ENCODE measurements at places on chromosomes 16 and 17.

DNA sequence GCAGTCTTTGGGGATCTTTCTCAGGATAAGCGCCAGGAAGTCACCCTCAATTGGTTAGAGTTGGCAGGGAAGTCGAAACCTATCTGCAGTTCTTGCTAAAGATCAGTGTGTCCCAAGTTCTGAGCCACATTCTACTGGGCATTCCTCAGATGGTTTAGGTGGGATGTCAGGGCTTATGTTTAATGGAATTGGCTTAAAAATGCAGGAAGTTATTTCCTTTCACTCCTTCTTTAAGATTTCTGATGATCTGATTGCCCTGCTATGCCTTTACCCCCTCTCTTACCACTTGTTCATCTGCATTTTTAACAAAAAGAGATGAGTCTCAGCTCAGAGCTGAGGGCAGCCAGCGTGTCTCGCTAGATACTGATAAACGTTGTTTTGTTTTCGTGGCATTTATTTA, 30.8 kb downstream of the FOXL1 start:
- no peaks in the 10 kb centered on the region for H3K36me3 ChIP-seq
- no peak overlapping the region for H3K27ac ChIP-seq
- H3K4me1 ChIP-seq, result no peaks in the 10 kb centered on the region
- DNase-seq, result no peak
- no peak overlapping the region for H3K4me3 ChIP-seq
- H3K27me3 ChIP-seq, result no peaks in the 10 kb centered on the region

DNA sequence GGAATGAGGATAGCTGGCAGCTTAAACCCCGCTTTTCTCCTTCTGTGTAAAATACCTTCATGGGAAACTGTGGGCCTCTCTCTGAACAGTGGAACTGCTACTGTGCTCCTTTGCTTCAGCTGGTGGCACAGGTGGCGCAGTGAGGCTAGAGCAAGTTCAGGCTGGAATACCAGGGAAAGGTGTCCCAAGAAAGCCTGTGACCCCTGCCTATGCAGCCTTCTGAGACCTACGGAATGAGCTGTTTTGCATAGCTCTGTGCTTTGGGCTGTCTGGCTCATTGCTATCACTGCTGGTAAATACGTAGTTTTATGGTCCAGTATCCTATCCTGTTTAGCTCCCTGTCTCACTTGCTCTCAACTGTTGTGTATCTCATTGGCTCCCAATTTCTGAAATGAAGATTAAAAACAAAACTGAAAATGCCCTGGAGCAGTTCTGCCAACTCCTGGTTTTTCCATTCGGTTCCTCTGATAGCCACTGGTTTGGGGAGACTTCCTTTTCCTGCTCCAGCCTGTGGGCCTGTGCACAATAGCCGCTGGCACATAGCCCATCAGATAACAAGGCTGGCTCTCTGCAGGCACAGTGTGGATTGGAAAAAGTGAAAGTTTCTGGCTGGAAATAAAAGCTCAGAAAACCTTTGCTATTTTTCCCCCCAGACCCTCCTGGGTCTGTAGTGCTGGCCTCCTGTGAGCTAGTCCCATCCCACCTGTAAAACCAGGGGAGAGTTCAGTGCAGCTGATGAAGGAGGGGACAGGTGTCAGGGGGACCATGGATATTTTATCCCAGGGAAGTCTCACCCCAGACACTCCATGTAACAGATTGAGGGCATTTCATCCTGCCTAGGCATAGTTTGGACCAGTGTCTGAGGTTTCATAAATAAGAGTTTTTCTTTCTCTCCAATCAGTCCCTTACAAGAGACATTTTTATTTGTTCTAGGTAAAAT, 24.0 kb downstream of the LIMD2 start:
- H3K27me3 ChIP-seq, result no peaks in the 10 kb centered on the region
- H3K36me3 ChIP-seq, result no peaks in the 10 kb centered on the region
- H3K4me1 ChIP-seq, result peaks cover 13% of the 10 kb centered on the region

DNA sequence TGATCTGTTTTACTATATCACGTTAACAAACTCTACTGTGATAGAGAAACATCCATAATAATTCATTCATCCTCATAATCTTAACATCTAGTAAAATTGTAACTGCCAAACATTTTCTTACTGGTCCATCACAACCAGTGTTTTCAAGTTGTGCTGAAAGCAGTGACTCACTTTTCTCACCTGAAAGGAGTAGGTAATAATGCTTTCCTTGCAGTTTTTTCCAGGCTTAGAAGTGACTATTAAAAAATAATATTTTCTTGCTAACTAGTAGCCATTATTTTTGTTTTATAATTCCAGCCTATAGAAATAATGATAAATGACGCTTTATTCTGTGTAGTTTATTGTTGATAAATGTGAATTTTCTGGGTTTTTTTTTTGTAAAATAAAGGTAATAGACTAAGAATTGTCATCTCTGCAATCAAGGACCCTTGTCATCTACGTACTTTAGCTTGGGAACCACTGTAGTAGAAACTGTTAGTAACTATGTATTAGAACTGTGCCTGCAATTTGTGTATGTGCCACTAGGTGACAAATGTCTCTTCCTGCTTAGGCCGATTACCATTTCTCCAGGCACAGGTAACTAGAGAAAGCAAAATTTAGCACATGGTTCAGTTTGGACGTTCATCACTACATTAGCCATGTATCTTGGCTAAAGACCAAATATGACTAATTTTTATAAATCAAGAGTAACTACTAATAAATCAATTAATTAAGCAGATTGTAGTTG, 409.4 kb upstream of the ERCC4 start:
- H3K36me3 ChIP-seq, result no peaks in the 10 kb centered on the region
- no peak for DNase-seq
- no peaks in the 10 kb centered on the region for H3K27me3 ChIP-seq
- no peak overlapping the region for H3K4me3 ChIP-seq
- H3K27ac ChIP-seq, result no peak overlapping the region
- H3K4me1 ChIP-seq, result no peaks in the 10 kb centered on the region

DNA sequence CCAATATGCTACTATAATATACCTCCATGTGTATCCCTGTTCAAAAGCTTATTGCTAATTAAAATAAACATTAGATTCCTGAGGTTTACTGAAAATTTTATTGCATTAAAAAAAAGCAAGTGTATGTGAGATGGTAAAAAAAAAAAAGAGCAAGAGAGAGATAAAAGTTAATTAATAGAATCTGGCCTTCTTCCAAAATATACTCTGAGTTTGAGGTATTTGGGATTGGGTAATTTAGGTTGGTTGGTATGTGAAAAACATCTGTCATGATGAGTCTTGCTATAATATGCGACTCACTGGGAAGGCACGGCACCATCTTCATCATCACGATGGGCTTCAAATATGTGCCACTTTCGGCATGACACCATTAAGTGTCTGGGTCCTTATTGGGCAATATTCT, 711.1 kb upstream of the SOX9 start:
- no peak overlapping the region for H3K4me3 ChIP-seq
- no peaks in the 10 kb centered on the region for H3K27me3 ChIP-seq
- DNase-seq, result no peak
- H3K27ac ChIP-seq, result no peak overlapping the region
- H3K36me3 ChIP-seq, result no peaks in the 10 kb centered on the region

GRCh38 chr16:86843812-86844211, 265.5 kb downstream of the FOXL1 start:
- DNase-seq, result no peak
- H3K36me3 ChIP-seq, result no peaks in the 10 kb centered on the region
- H3K4me1 ChIP-seq, result no peaks in the 10 kb centered on the region
- H3K27ac ChIP-seq, result no peak overlapping the region
- no peaks in the 10 kb centered on the region for H3K27me3 ChIP-seq

DNA sequence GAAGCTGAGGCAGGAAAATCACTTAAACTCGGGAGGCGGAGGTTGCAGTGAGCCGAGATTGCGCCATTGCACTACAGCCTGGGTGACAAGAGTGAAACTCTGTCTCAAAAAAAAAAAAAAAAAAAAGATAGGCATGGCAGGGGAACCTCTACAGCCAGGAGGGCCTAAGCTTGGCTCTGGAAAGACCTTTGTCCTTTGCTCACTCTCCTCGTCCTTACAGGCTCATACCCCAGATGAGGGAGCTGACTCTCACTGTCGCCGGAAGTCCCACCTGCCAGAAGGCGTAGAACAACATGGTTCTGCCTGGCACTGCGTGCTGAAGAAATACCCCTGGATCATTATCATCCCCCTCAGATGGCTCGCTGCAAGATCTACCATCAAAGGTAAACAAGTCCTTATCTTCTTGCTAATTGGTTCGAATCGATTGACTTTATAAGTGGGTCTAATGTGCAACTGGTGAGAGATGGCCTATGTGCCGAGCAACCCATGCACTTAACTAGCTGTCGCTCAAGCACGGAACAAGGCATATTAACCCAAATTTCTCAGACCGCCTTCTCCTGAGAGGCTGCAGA, 29.7 kb downstream of the RTN4RL1 start:
- peaks cover 8% of the 10 kb centered on the region for H3K27me3 ChIP-seq
- no peak overlapping the region for H3K27ac ChIP-seq
- no peak overlapping the region for H3K4me3 ChIP-seq
- H3K36me3 ChIP-seq, result no peaks in the 10 kb centered on the region
- no peak for DNase-seq

DNA sequence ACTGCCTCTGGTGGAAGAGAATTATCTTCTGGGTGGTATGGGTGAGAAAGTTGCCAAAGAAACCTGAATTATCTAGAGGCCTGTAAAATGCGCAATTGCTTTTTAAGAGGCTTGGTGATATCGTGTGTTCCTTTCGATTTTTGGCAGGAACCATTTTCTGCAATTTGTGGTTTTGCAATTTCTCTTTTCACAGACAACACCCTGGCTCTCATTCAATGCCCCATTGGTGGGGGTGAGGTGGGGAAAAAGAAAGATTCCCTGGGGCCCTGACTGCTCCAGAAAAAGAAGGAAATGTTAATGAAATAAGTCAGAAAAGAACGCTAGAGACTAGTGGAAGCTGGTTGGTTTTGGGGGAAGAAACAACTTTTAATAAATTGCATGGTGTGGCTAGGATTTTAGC, 77.4 kb downstream of the ANKFN1 start:
- H3K4me1 ChIP-seq, result no peaks in the 10 kb centered on the region
- H3K27me3 ChIP-seq, result no peaks in the 10 kb centered on the region
- no peak overlapping the region for H3K4me3 ChIP-seq
- no peaks in the 10 kb centered on the region for H3K36me3 ChIP-seq

GRCh38 chr17:956905-957304, 22.7 kb downstream of the NXN start:
- H3K27me3 ChIP-seq, result no peaks in the 10 kb centered on the region
- DNase-seq, result no peak
- H3K4me1 ChIP-seq, result peaks cover 2% of the 10 kb centered on the region

Measured in H1 (cell line).